Uterus (tissue), 4 donors: ENCODE measurements at places on chromosomes 5 and 9. TPM values are rescaled to one million over a fixed set of nuclear protein-coding genes. Genes with fewer than 3 reads are reported as not detected.

Gene PKD2L2
- total RNA-seq, result not detected

Gene OLFML2A
- 82.7 TPM for total RNA-seq

Gene TMEM174
- not detected for total RNA-seq

Gene SLC45A2
- not detected for total RNA-seq

Gene C5orf24
- total RNA-seq, result 93.8 TPM

Gene GRIA1
- total RNA-seq, result not detected

Gene ANKRD34B
- total RNA-seq, result not detected

Gene OCLN
- total RNA-seq, result 3.9 TPM

Gene NACC2
- 12.7 TPM for total RNA-seq

Gene FANCG
- 1.8 TPM for total RNA-seq

Gene TBC1D2
- total RNA-seq, result 2.5 TPM

Gene PCDHB12
- 0.88 TPM for total RNA-seq

Gene ADGRD2
- total RNA-seq, result 0.76 TPM

Gene DMRT2
- not detected for total RNA-seq
